Fibroblast of skin of abdomen (primary cell): ENCODE measurements at places on chromosomes 12 and 14.

- peak; percentile 16 for DNase-seq
These were observed 11.9 kb downstream of the AEBP2 start for GRCh38 chr12:19451196-19451595.

- peak; percentile 84 for DNase-seq
These were observed 191.6 kb downstream of the DUSP6 start for GRCh38 chr12:89160716-89161123.

DNA sequence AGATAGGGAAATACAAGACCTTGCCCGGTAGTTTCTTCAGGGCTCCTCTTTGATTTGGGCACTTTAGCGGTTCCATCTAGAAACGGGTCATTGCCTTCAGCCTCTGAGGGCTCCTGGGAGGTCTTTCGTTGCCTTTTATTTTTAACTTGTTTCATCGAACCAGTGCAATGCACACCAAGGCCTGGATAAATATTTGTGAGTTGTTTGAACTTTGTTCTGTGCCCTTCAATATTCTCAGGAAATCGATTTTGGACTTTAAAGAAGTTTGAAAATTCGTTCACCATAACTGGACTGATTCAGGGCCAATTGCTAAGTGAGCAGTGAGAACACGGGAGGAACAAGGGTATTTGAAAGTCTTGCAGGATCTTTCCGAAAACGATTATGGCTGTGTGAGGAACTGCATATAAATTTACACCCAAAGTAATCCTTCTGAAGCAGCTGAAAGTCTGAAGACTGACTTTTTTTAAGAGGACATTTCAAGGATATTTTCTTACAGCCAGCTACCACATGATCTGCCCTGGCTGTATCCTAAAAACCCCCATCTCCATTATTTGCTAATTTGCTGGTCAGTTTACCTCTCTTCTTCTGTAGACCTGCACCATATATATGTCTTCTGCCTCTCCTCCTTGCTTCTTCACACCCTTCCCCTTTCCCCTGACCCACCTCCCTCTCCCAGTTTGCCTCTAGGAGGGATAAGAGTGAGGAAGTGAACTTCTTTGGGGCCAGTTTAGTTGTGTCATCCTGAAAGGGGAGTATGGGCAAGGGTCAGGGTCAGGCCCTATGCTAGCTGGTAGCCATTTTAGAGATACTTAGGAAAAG, 8.0 kb downstream of the DUSP6 start:
- DNase-seq: no peak

- no peak for DNase-seq
These were observed 95.4 kb downstream of the DUSP16 start for GRCh38 chr12:12467264-12467663.

- DNase-seq: peak; percentile 39
These were observed 7.6 kb downstream of the KCTD10 start for GRCh38 chr12:109469517-109469916.

DNA sequence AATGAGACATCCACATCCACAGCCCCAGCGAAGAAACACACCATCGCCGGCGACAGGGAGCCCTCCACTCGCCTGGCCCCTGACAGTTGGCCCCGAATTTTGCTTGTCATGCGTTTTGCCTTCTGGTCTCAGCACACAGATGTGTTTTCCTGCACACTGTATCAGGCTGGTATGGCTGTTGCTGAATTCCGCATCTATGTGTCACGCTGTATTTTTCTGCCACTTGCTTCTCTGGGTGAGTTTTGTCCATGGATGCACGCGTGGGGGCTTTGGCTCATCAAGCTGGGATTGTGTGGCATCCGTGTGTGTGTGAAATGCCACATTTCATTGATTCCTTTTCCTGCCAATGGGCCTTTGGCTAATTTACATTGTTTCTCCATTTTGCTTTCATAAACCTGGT, 26.5 kb downstream of the ARL6IP4 start:
- peak; percentile 25 for DNase-seq

GRCh38 chr12:92504594-92504981, 198.2 kb upstream of the PLEKHG7 start:
- DNase-seq: no peak

- no peak for DNase-seq
These were observed 54.9 kb downstream of the SLC6A15 start for GRCh38 chr12:84857525-84858208.

DNA sequence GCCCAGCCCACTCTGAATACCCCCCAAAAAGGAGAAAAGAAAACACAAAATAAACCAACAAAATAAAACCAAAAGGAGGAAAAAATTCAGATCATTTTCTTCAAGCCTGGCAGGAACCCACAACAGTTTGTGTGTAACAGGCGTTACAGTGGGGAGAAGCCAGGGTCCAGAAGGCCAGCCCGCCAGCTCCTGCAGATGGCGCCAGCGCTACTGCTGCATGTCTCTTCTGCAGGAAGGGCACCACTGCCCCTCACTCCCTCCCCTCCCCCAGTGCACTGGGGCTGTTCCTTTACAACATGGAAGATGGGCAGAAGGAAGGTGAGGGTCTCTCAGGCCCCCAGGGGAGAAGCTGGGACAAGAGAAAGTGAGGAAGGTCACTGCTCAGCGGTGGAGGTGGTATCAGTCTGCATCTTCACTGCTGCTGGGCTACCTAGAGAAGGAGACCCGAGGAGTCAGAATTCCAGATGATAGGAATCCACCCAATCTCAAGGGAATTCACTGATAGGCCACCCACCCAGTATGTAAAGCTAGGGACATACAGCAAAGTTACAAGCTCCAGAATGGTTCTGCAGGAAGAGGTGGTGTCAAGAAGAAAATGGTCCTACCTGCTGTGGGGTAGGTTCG, 2.3 kb upstream of the NOP2 start:
- DNase-seq: peak; percentile 21

GRCh38 chr12:119024356-119024755, 43.0 kb downstream of the SRRM4 start:
- DNase-seq: no peak

DNA sequence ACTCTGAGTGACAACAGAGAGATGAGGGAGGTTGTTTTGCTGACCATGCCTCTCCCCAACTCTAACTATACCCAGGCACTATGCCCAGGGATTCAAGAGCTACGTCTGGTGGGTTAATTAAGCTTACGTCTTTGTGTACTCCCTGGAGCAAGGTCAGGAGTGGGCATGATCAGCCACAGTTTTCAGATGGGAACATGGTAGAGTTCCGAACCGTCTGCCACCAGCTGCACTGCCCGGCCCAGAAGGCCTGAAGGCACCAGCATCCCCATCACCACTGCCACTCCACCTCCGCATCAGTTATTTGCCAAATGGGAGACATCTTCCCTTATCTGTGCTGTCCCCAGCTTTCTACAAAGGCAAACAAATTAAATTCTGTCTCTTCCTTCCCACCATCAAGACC, 11.1 kb upstream of the GPX2 start:
- DNase-seq: no peak

- peak; percentile 72 for DNase-seq
These were observed 1.6 kb downstream of the GABARAPL1 start for GRCh38 chr12:10214136-10214894.

DNA sequence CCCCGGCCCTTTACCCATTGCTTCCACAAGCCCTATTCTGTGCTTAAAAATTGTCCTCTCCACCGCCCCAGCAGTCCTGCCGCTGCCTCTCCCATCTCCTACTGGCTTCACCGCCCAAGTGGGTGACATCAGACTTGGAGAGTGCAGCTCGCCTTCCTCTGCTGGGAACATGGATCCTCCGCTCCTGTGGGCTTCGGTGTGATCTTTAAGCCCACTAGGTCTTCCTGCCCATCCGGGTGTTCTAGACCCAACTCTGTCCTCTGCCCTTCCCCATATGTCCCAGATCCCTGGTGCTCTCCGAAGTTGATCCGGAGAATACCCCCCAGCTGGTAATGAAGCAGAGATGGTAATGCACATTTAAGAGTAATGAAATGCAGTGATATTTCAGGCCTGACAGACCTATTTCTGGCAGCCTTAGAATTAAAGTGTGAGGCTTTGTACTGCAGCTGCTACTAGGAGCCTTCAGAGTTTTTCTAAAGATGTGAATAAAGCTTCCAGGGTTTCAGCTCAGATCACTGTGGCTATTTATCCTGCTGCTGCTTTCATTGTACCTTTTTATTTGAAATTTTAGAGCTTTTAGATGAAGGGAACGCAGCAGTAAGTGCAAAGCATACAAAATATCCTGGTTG, 22.9 kb upstream of the CTDSP2 start:
- no peak for DNase-seq

DNA sequence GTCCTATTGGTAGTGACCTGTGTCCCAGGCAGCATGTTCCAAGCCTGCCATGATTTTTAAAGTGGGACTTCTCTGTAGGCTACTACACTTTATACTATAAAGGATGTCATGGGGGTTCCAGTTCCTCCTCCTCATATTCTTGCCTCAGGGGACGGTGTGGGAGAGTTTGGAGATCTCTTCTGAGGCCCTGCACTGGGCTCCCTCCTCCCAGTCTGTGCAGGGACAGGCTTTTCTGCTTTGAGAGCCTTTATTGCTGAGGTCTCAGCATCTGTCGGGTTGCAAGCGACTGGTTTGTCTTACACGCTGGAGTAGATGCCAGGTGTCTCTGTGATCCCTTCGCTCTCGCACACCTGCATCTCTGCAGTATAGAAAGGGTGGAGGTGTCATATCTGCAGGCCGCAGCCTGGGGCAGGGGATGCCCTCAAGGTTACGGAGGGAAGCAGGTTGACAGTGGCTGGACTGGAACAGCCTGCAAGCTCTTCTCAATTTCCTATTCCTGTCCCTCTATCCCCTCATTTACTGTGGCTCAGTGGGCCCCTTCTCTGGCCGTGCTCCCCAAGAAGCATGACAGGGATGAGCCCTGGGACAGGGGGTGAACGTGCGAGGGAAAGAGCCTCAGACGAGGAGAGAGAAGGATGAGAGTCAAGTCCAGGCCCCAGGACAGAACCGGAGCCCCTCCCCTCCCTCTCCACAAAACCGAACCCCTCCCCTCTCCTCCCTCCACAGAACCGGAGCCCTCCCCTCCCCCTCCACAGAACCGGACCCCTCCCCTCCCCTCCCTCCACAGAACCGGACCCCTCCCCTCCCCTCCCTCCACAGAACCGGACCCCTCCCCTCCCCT, 51.3 kb downstream of the SLC6A12 start:
- DNase-seq: no peak

- DNase-seq: no peak
These were observed 23.5 kb downstream of the KTN1 start for GRCh38 chr14:55603401-55603953.

DNA sequence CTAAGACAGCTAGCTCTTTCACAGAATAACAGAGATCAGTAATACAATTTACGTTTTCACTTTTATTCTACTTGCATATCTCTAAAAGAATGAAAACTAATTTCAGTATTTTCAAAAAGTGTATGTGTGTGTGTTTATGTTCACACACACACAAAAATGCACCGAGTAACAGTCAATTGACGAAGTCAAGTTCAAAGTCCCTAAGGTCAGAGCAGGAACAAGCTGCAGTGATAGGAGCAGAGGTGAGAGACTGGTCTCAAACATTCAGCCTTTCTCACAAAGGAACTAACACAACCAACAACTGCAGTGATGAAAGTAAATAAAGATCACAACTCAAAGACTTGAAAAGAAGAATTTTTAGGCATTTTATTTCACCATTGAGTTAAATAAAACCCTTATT, 429.7 kb downstream of the C12orf50 start:
- no peak for DNase-seq

- no peak for DNase-seq
These were observed 14.0 kb upstream of the GPR33 start for GRCh38 chr14:31501870-31502269.

GRCh38 chr14:52740751-52741150, 10.8 kb downstream of the STYX start:
- DNase-seq: no peak

DNA sequence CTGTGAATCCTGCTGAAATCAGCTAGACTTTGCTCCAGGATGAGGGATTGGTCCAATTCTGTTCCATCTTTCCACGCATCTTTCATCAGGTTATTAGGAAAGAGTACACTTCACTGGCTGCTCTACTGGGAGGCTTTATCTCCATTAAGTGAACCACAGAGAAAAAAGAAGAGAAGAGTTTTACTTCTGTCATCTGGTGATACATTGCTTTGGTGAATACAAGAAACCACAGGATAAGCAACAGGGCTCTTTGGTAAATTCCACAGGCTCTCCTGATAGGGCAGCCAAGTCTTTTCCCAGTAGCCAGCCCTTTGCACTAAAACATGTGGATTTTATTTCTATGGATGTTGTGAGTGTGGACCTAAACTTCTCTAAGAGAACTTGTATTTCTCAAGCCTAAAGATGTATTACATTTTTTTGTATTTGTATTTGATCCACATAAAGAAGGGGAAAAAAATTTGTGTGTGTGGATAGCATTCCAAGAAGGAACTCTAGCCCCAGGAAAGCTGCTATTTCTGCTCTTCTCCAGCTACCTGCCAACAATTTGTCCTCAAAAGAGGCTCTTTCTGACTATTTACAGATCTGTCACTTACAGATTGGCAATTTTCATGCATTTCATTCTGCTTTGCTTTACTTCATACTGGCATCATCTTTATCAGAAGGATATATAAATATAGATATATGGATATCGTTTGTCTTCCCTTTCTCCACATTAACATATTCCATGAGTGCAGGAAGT, 1117.6 kb upstream of the TMEM132C start:
- peak; percentile 92 for DNase-seq

- DNase-seq: no peak
These were observed 40.6 kb upstream of the AEBP2 start for GRCh38 chr12:19398376-19399363.

- DNase-seq: peak; percentile 39
These were observed 30.1 kb upstream of the PPP2R5C start for GRCh38 chr14:101731187-101732080.

DNA sequence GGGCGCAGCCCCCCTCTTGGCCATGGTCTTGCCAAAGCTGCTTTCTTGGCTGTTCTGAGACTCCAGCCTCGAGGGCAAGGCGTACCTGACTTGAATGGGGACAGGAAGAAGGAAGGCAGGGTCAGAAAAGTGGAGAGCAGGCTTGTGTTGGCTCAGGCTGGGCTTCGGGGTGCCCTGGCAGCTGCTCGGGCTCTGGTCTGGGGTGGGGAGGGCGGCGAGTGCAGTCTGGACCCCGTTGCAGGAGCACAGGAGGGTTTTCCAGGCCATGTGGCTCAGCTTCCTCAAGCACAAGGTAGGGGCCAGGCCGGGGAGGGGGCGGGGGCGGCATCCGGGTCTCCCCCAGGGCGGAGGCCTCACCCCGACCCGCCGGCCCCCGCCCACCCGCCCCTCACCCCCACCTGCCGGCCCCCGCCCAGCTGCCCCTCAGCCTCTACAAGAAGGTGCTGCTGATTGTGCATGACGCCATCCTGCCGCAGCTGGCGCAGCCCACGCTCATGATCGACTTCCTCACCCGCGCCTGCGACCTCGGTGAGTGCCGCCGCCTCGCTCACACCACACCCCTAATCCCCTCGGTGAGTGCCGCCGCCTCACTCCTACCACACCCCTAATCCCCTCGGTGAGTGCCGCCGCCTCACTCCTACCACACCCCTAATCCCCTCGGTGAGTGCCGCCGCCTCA, 4.2 kb downstream of the NOC4L start:
- DNase-seq: no peak

DNA sequence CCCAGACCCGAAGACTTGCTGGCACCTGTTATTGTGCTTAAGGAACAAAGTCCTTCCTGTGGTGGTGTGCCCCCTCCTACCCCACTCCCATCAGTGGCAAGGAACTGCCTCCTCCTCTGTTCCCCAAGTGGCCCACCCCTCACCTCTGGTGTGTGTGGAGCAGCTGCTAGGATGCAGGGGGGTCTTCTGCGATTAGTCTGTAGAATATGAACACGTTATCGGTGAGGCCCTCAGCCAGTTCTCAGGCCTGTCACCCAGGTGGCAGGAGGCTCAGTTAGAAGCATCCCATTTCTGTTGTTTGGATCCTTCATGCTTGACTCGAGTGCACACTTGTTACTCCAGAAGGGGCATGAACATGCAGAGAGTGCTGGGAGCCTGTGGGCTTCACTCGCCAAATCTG, 39.3 kb downstream of the RAB35 start:
- no peak for DNase-seq
